ENCODE measurements at places on chromosomes 3 and 15.

- DNase-seq, result no peak
Observed at GRCh38 chr15:24862726-24863521, 91.9 kb upstream of the SNRPN start.

GRCh38 chr3:20837676-20838302 lies 651.8 kb upstream of the SGO1 start:
- no peak for DNase-seq

DNA sequence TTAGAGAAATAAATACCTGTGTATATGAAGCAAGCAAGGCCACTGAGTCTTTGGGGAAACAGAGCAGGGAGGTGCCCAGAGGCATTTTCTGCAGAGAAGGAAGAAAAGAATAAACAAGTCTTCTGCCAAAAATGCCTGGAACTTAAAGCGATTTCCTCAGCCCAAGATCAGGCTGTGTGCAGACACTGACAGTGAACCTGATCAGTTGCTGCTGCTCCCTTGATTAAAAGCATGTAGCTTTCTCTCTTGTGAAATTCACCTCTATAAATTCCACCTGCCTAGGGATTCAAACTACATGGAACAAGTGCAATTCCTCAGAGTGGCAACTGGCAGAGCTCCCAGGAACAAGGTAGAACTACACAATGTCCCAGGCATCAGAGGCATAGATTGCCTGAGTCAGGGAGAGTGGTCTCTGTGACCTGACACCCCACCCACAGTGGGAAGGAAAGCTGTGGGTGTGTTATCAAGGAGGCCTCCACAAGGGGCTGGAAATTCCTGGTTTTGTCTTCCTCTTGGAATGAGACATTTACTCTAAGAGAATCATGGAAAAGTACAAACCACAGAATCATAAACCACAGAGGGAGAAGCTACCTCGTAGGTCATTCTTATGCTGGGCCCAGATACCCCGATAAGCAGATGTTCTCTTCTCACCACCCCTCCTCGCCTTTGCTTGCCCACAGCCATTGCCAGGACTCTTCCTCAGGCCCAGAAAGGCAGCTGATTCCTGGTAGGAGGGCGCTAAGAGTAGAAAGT lies 1.8 kb upstream of the ZBTB38 start:
- DNase-seq, result no peak

DNA sequence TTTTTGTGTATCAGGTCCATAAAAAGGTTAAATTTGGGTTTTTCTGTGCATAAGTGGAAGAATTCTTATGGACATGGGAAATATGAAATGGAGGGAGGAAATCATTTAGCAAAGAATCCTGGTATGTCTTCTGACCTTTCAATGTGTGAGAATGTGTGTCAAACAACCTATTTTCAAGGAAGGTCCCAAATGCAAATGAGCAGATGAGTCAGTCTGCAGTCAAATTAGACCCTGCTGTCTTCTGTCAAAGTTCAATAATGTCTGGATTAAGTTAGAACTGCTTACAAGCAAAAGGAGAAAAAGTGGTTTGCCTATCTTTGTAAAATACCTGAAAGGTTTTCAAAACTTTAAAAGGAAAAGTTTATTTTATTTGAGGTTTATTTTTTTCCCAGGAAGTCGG lies 15.3 kb downstream of the FBN1 start:
- no peak for DNase-seq

GRCh38 chr3:151856118-151856517 lies 17.3 kb upstream of the SUCNR1 start:
- DNase-seq, result no peak

- no peak for DNase-seq
Observed at GRCh38 chr3:99929745-99930139, 112.1 kb downstream of the CMSS1 start.

- no peak for DNase-seq
Observed at GRCh38 chr3:55091381-55092225, 163.7 kb upstream of the LRTM1 start.

- no peak for DNase-seq
Observed at GRCh38 chr3:171695426-171695825, 114.9 kb downstream of the PLD1 start.

DNA sequence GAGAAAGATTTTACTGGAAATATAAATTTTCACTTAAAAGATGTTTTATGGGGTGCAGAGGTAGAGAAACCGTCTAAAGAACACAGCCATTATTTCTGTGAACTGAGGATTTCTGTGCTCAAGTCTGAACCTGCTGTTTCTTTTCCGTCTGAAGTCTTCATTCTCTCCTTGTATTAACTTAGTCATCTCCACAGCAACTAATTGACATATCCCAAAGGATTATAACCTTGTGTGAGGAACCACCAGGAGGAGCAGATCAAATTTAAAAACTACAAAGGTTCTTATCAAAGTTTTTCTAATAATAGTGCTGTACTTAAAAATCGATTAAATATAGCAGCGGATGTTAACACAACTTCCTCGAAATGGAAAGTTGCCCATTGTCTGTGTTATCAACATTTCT lies 31.1 kb upstream of the ICE2 start:
- no peak for DNase-seq
